ENCODE measurements at places on chromosomes 11 and 22. TPM values are rescaled to one million over a fixed set of nuclear protein-coding genes. Genes with fewer than 3 reads are reported as not detected.

- no peak for DNase-seq
These were observed 168.9 kb downstream of the MIAT start for GRCh38 chr22:26825960-26826935.

DNA sequence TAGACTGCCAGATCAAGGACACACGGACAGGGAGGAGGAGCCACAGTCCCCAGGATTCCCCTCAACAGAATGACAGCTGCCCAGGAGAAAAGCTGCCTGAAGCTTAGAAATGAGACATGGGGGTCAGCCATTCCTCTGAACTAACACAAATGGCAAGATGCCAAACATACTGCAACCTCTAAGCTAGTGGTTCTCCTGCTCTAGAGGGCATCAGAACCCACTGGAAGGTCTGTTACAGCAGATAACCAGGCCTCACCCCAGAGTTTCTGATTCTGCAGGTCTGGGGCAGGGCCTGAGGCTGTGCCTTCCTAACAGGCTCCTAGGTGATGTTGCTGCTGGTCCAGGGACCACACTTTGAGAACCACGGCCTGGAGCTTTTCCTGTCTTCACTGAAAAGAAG is 28.6 kb upstream of the BID start:
- no peak for DNase-seq

- no peak for DNase-seq
These were observed 91.8 kb upstream of the CLDN5 start for GRCh38 chr22:19615867-19616581.

The IGSF9B gene
- total RNA-seq, result 4.1 TPM

GRCh38 chr11:82927264-82927880 is 25.8 kb downstream of the DDIAS start:
- DNase-seq, result no peak

The RCOR2 gene
- total RNA-seq, result 0.37 TPM

The USH1C gene
- 9.8 TPM for total RNA-seq
